ENCODE measurements at places on chromosomes 11 and 22.

DNA sequence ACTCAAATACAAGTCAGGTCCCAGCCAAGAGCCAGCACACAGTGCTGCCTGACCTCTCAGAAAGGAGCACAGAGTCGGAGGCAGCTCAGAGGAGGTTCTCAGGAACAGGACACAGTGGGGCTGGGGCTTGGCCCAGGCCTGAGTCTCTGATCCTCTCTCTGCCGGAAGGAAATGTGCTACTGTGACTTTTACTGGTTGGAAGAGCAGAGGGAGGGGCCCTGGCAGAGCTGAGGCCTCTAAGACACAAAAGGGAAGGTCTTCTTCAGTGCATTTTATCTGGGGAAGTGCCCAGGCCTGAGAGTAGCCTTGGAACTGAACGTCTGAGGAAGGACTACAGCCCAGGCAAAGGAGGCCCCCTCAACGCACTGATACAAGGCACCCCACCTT, 16.2 kb upstream of the CASTOR1 start:
- H3K36me3 ChIP-seq, result peaks cover under 1% of the 10 kb centered on the region
- peak overlapping the region; percentile 49 for H3K27ac ChIP-seq
- peak; percentile 42 for DNase-seq
- H3K4me1 ChIP-seq, result peaks cover 60% of the 10 kb centered on the region

DNA sequence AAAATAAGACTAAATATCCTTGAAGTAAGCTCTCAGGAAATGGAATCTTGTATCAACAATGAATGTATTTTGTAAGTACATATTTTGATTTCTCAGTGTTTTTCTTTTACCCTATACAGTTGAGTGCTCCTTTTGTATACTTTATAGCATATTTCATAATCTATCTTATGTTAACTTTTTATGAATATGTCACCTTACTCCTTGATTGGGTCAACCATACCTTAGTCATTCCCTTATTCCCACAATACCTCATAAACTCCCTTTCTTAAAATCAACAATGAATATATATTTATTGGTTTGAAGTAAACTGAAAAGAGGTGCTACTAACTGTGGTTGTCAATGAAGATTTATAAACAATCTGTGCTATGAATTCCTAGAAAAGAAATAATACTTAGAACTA, 686.2 kb downstream of the METTL15 start:
- H3K27ac ChIP-seq, result no peak overlapping the region
- no peaks in the 10 kb centered on the region for H3K27me3 ChIP-seq
- H3K4me1 ChIP-seq, result peaks cover 9% of the 10 kb centered on the region
- peak; percentile 11 for DNase-seq
- no peak overlapping the region for H3K4me3 ChIP-seq

DNA sequence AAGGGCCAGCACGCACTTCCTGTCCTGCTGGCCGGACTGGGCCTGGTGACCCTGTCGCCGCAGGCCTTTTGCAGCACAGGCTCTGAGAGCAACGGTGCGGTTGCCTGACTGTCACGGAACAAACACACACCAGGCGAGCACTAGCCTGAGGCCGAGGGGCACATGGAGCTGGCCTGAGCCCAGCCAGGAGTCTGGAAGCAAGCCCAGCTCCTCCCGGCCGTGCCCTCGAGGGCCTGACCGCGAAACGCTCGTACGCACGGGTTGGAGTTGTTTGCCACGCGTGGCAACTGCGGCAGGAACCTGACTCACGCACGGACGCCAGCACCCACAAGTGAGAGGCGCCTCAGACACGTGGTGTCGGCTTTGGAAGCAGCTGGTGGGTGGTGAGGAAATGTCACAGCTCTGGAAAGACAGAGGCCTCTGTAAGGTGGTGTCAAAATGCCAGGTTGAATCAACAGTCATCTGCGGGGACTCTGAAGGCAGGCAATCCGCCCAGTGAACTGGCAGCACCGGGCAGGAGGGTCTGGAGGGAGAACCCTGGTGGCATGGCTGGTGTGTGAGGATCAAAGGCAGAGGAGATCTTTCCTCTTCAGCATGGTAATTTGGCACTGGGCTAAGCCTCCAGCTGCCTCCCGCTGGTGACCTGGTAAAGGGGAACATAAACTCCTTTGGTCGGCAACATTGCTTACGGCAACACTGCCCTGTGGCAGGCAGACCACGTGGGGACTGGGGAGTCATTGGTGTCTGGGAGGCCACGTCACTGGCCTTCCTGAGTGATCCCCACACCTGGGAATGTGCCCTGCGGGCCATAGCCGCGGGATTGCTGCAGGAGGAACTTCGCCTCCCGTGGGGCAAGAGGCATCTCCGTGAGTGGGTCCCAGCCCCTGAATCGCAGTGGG, 15.3 kb upstream of the IL17REL start:
- peaks cover 9% of the 10 kb centered on the region for H3K27me3 ChIP-seq
- H3K36me3 ChIP-seq, result no peaks in the 10 kb centered on the region
- peak; percentile 75 for DNase-seq
- H3K27ac ChIP-seq, result peak overlapping the region; percentile 50
- H3K4me1 ChIP-seq, result peaks cover 11% of the 10 kb centered on the region

DNA sequence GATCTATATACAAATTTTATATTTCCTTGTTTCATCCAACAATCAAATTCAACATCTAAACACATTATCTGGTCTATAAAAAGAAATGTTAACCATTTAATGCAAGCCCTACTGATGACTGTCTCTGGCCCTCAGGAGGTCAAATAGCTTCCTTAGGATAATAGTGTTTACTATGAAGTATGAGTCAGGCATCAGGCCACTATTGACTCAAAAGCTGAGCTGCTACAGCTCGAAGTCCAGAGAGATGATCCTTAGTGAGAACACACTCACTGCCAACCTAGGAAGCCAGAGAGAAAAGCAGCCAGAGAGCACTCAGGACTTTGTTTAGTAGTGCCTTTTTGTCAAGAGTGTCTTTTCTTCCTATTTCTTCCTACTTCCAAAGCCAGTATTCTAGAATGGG, 171.8 kb downstream of the SOX6 start:
- peak overlapping the region; percentile 75 for H3K27ac ChIP-seq
- peaks cover 12% of the 10 kb centered on the region for H3K4me1 ChIP-seq
- no peaks in the 10 kb centered on the region for H3K36me3 ChIP-seq
- H3K27me3 ChIP-seq, result no peaks in the 10 kb centered on the region
- peak; percentile 49 for DNase-seq
- H3K4me3 ChIP-seq, result no peak overlapping the region

DNA sequence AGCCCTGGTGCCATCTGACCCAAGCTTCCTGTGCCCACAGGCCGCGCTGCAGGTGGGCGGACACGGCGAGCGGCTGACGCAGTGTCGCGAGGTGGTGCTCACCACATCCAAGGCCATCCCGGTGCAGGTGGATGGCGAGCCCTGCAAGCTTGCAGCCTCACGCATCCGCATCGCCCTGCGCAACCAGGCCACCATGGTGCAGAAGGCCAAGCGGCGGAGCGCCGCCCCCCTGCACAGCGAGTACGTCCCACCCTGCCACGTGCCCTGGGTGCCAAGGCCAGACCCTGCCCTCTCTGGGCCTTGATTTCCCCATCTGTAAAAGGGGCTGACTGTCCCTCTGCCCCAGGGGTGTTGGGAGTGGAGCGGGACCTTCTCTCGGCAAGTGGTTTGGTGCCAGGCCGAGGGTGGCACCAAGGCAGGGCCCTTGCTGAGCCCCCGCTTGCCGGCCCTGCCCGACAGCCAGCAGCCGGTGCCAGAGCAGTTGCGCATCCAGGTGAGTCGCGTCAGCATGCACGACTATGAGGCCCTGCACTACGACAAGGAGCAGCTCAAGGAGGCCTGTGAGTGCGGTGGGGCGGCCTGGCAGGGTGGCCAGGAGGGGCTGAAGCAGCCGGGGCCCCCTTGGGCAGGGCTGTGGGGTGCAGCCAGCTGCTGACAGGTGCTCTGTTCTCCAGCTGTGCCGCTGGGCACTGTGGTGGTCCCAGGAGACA, 5.9 kb upstream of the MDK start:
- DNase-seq, result no peak
- H3K36me3 ChIP-seq, result peaks cover 27% of the 10 kb centered on the region
- no peaks in the 10 kb centered on the region for H3K27me3 ChIP-seq
- H3K27ac ChIP-seq, result no peak overlapping the region

DNA sequence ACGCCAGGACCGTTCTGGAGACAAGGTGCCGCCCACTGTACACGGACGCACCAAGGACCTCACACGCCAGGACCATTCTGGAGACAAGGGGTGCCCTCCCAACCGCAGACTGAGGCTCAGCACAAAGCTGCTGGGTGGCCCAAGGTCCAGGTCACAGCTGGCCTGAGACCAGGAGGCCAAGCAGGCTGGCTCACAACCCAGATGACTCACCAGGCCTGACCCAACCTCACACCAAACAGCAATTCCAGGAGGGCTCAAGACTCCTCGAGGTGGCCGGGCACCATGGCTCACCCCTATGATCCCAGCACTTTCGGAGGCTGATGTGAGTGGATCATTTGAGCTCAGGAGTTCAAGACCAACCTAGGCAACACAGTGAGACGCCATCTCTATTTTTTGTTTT, 14.8 kb downstream of the BRD1 start:
- DNase-seq, result peak; percentile 17
- H3K36me3 ChIP-seq, result peaks cover 67% of the 10 kb centered on the region
- H3K4me3 ChIP-seq, result no peak overlapping the region
- H3K27ac ChIP-seq, result no peak overlapping the region
- H3K4me1 ChIP-seq, result peaks cover 13% of the 10 kb centered on the region

DNA sequence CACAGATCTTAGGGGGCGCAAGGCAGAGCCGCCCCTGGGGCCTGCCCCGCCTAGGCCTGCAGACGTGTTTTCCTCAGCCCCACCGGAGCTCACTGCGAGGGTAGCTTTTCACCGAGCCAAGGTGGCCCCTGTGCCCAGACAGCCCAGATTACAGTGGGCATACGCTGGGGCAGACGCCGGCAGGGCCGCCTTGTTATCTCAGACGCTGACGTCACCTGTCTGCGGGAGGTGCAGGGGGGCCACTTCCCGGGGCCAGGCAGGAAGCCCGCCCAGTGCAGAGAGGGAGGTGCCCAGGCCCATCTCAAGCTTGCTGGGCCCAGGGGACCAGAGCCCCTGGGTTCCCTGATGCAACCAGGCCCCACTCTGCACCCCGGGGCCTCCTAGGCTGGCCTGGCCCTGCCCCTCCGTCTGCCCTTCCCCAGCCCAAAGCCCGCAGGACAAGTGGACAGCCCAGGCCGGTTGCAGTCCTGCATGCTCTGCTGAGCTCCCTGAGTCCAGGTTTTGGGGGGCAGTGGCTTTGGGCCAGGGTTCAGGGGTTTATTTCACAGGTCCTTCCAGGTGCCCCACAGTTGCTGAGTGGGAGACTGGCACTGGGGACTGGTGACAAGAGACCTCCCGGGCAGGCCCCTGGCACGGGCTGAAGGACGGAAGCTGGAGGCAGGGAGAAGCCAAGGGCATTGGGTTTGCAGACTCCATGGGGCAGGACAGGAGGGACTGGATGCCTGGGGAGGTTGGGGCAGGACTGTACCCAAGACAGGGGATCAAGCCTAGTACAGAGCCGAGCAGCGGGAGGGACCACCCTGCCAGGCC, 38.6 kb downstream of the IGF2 start:
- H3K4me1 ChIP-seq, result peaks cover 16% of the 10 kb centered on the region
- peaks cover 20% of the 10 kb centered on the region for H3K27me3 ChIP-seq
- no peak overlapping the region for H3K4me3 ChIP-seq
- H3K27ac ChIP-seq, result no peak overlapping the region
- no peak for DNase-seq

DNA sequence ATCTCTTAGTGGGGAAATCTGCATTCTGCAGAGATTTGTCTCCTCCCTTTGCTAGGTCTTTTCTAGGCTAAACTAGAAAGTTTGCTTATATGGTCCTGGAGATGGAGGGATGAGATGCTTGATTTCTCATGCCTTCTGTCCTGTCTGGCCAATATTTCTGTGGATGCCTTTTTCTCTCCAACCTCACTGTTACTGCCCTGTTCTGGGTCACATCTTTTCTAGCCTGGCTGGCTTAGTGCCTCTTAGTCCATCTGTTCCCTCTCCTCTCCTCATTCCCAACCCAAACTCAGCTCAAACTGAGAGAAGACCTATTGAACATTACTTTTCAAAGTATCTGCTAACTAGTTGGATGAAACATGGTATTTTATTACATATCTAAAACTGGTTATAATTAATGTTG, 62.0 kb downstream of the RRM1 start:
- DNase-seq, result no peak
- no peak overlapping the region for H3K4me3 ChIP-seq
- no peaks in the 10 kb centered on the region for H3K4me1 ChIP-seq
- H3K27me3 ChIP-seq, result peaks cover 23% of the 10 kb centered on the region
- no peaks in the 10 kb centered on the region for H3K36me3 ChIP-seq

- H3K4me1 ChIP-seq, result no peaks in the 10 kb centered on the region
- DNase-seq, result no peak
- no peak overlapping the region for H3K27ac ChIP-seq
- H3K4me3 ChIP-seq, result no peak overlapping the region
These were observed 40.4 kb downstream of the ETS1 start for GRCh38 chr11:128546916-128547315.

GRCh38 chr22:32334660-32335365, 22.9 kb upstream of the RFPL3 start:
- H3K4me3 ChIP-seq, result no peak overlapping the region
- DNase-seq, result no peak
- H3K27ac ChIP-seq, result no peak overlapping the region
- peaks cover 38% of the 10 kb centered on the region for H3K27me3 ChIP-seq

DNA sequence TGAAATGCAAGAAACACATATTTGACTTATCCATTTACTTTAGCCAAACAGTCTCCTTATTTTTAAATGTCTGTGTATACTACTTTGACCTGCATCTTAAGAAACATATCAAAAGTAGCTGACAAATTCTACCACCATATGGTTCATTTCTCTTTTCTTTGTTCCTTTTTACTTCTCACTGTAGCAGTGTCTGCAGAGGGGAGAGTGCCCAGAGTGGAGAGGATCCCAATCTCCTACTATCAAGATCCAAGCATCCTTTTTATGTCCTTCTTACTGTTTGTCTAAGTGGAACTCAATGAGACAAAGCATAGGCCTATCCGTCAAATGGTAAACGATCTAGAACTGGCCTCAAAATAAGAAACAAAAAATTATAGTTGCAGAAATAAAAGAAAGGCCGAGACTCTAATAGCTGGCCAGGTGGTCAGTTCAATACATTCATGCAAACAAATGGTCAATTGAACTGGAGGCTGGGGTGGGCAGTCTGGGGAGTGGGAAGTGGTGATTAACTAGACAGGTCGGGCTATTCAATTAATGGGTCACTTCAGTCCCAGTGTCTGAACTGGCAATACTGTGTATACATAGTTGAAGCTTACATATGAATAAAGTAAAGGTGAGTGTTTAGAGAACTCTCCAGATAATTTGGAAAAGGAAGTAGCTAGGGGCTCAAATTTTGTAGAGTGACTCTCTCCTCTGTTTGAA, 149.1 kb downstream of the MAML2 start:
- H3K4me1 ChIP-seq, result peaks cover 20% of the 10 kb centered on the region
- peak overlapping the region; percentile 57 for H3K27ac ChIP-seq
- H3K4me3 ChIP-seq, result no peak overlapping the region
- peaks cover under 1% of the 10 kb centered on the region for H3K36me3 ChIP-seq
- H3K27me3 ChIP-seq, result no peaks in the 10 kb centered on the region

GRCh38 chr11:3128356-3129180, 36.5 kb downstream of the OSBPL5 start:
- no peak overlapping the region for H3K4me3 ChIP-seq
- peaks cover 29% of the 10 kb centered on the region for H3K4me1 ChIP-seq
- H3K27me3 ChIP-seq, result no peaks in the 10 kb centered on the region
- peaks cover 30% of the 10 kb centered on the region for H3K36me3 ChIP-seq

Measured in MCF 10A (cell line).